AG09309 (cell line): ENCODE measurements at places on chromosomes 4 and X.

- DNase-seq: no peak
Observed at GRCh38 chr4:79603681-79604080, 195.7 kb upstream of the GK2 start.

- no peak for DNase-seq
Observed at GRCh38 chrX:10178866-10179463, 22.2 kb downstream of the CLCN4 start.

DNA sequence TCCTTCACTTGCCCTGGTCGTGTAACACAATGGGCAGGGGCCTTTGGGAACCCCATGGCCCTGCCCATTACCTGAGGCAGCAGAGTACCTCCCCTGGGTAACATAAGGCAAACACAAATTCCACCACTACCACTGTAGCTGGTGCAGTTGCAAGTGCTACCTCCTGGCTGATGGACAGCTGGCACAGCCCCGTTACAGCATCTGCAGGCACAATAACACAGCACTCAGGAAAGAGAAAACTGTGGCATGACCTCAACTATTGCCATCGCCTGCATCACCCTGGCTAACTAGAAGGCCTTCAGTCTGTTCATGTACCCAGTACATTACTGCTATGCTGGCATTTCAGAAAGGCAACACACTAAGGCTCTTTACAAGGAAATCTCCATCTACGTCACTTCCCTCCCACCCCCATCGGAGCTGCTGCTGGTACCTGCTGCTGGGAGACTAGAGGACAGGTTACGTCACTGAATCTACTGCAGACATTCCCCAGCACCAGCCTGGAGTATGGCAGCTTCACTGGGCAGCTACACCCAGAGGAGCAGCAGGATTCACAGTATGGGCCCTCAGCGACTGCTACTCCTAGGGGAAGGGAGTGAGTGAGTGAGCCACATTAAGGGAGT lies 39.4 kb downstream of the ARFIP1 start:
- DNase-seq: no peak

DNA sequence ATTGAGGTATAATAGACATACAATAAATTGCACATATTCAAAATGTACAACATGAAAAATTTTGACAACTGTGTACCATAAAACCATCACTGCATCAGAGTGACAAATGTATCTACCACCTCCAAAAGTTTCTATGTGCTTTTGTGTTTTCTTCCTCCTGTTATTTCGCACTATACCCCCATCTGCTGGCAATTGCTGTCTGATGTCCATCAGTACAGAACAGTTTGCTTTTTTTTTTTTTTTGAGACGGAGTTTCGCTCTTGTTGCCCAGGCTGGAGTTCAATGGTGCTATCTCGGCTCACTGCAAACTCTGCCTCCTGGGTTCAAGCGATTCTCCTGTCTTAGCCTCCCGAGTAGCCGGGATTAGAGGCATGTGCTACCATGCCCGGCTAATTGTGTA lies 154.3 kb upstream of the GIMD1 start:
- no peak for DNase-seq

- no peak for DNase-seq
Observed at GRCh38 chr4:163595580-163595979, 101.1 kb downstream of the TMA16 start.

GRCh38 chr4:73718375-73719373 lies 21.7 kb upstream of the CXCL8 start:
- no peak for DNase-seq
